ENCODE measurements at places on chromosomes 3 and 15. TPM values are rescaled to one million over a fixed set of nuclear protein-coding genes. Genes with fewer than 3 reads are reported as not detected.

DNA sequence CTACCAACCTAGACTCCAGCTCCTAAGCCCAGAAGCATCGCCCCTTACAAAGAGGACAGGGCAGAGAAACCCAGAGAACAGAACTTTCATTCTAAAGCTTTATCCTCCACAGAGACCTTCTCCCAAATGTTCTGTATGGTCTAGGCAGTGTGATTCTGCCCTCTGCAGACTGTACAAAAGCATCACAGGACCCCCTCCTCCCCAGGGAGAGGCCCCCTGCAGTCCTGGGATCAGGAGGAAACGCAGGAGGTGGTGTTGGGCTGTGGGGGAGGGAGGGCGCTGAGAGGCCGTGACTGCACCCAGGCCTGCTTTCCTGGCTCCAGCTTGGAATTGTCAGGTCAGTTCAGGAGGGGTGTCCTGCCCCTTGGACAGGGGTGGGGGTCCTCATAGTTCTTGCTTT, 101.3 kb downstream of the DGKG start:
- no peak for DNase-seq

GRCh38 chr3:81419228-81419627, 342.2 kb downstream of the GBE1 start:
- no peak for DNase-seq

GRCh38 chr3:54837964-54838363, 89.9 kb downstream of the LRTM1 start:
- no peak for DNase-seq

DNA sequence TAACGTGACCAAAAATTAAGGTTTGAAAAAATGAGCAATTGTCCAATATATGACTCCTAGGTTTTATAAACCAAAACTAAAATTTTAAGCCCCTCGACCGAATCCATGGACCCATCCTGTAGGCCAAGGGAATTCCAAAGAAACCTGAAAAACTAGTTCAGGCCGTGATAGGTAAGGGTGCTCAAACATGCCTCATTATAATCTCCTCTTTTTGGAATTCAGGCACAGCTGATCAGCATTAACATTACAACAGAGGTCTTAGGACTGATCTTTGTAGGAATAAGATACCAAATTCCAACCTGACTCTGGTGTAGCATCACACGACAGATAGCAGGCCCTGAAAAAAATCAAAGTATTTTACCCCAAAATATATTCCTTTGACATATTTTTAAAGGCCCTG, 155.7 kb downstream of the NEK10 start:
- DNase-seq, result no peak

- DNase-seq, result no peak
These were observed 21.5 kb upstream of the SMAD6 start for GRCh38 chr15:66680502-66680901.

DNA sequence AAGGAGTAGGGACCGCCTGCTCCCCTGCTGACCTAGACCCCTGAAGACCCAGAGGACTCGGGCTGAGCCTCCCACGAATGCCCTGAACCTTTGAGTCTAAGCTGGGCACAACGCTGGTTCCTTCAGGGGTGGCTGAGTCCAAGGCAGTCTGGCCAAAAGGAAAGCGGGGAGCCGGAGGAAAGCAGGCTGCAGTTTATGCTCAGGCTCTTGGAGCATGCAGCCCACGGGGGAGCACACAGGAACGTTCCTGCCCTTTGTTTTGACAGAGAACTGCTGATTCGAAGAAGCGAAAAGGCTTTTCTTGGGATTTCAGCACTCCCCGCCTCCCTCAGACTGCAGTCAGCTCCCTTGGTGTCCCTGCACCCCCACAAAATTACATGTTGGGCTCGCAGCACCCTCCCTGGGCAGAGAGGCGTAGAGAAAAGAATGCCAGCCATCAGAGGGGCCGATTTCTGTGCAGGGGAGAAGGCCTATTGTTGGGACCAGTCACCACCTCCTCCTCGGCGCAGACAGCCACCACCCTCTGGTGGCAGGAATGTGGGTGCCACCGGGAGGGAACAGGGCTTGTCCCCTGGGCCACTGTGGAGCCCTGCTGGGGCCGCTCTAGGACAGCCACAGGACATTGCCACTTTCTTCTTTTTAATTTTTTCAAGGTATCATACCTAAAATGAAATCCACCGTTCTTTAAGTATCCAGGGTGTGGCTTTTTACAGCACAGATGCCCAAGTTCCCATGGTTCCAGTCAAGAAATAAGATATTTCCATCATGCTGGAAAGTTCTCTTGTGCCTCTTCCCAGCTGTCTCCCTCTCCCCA, 72.2 kb downstream of the SMAD6 start:
- peak; percentile 90 for DNase-seq

DNA sequence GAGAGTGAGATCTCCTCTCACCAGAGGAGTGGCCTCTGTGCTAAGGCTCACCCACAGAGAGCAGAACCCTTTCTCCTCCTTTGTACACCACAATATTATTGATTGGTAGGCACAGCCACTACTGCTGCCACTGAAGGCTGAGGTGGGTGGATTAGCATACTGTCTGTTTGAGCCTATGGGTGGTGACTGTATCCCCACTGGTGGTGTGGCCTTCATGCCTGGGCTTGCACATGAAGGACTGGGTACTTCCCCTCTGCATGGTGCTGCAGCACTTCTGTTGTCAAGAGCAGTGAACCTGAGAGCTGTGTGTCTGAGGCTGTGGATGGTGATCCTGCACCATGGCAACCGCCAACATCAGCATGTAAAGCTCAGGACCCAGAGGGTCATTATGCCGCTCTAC, 35.7 kb upstream of the NECTIN3 start:
- no peak for DNase-seq

- DNase-seq, result no peak
These were observed 63.0 kb downstream of the NCEH1 start for GRCh38 chr3:172647823-172648222.

DNA sequence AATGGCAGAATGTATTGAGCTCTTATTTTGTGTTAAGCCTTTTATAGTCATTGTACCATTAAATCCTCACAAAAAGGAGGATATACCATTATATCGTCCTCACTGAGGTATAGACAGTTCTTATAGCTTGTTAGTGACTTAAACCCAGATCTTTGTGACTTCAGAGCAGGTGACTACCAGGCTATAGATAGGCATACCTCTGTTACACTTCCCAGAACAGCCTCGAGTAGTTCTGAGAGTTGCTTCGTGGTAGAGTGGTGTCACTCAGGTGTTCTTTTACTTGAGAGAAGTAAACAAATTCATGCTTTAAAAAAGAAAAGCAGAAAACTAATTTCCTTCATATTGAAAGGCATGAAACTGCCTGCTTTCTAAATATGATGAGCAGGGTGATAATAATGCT, 59.9 kb downstream of the SEC22A start:
- no peak for DNase-seq

Gene PAK2
- total RNA-seq, result 24.2 TPM

Gene EPHB1
- total RNA-seq, result 0.69 TPM

Gene TOP2B
- total RNA-seq, result 109 TPM

Gene CHRM5
- not detected for total RNA-seq

Gene ARGFX
- not detected for total RNA-seq

Gene ZMYND10
- 10.2 TPM for total RNA-seq

Gene GRIP2
- 19.4 TPM for total RNA-seq

Gene PLSCR5
- total RNA-seq, result not detected

Measured in ovary (tissue), 10 donors.